Activated T-cell treated with anti-CD3 and anti-CD28 coated beads, Interleukin-2, amount 50 U/mL, for 24 hours (primary cell): ENCODE measurements at places on chromosomes 5 and 9.

- peak; percentile 83 for DNase-seq
Observed at GRCh38 chr9:137406876-137407589, 15.9 kb downstream of the EXD3 start.

- DNase-seq = no peak
Observed at GRCh38 chr9:75418518-75418917, 330.2 kb downstream of the OSTF1 start.

DNA sequence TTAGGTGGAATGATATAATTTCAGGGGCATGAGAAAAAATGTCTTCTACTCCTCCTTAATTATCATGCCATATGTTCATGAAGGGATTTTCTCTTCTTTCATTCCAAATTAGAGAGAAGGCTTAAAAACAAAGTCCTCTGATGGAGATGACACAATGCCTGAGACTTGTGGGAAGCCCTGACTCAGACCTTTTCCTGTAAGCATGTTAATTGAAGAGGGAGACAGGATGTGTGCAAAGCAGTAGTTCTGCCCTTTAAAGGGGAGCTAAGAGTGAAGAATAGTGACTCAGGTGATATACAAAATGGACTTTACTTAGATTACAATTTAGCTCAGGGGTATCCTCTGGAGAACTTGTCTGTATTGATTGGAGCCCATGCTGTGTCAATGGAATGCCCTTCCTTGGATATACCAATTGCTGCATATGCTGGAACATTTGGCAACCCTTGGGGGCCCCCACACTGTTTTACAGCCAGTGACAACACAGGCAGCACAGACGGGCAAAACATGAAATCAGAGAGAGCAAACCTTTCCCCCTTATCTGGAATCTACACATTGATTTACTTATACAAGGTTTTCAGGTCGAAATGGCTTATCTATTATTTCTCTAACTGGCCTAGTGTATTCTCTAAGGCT lies 81.3 kb downstream of the IZUMO3 start:
- DNase-seq = no peak

DNA sequence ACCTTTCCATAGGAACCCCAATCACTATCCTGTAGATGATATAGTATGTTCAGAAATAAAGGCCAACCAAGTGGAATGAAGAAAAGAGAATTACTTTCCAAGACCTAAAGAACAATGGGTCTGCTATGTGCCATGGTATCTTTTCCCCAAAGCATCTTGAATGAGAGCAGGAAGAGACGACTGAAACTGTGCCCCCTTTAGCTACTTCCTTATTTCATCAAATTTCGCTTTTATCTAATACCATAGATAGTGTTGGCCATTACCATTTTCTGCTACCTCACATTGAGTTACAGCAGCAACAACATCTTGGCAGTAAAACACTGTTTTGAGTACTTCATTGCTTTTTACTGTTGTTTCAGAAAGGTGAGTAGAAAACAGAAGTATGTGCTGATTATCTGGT lies 266.6 kb downstream of the CD180 start:
- DNase-seq = no peak
